ENCODE measurements at places on chromosomes 5 and 9.

- DNase-seq = no peak
Measured at GRCh38 chr9:134978272-134978671, 60.6 kb upstream of the FCN1 start.

DNA sequence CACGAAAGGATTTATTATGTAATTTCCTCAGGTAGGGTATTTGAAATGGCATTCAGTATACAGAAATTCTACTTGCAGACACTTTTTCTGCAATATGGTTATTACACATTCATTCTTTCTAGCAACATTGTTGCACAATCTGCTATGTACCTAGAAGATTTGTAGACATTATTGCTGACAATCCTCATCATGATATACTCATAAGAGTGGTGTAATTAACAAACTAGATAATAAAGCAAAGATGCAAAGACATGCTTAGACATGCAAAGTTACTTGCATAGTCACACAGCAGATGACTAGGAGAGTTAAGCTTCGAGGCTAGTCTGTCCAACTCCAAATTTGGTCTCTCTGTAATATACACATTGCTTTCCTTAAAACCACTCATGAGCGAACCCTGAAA lies 317.1 kb downstream of the ASTN2 start:
- DNase-seq = no peak

DNA sequence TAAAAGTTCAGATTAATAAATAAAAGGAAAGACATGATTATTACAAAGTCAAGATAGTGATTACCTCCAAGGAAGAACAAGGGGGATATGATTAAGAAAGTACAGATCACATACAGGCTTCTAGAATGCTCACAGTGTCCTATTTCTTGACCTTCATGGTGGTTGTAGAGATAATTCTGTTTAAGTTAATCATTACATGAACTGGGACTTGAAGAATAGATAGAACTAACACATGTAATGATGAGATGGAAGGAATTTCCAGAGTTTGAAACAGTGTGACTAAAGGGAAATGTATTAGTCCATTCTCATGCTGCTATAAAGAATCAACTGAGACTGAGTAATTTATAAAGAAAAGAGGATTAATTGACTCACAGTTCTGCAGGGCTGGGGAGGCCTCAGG lies 72.7 kb downstream of the LURAP1L start:
- no peak for DNase-seq

DNA sequence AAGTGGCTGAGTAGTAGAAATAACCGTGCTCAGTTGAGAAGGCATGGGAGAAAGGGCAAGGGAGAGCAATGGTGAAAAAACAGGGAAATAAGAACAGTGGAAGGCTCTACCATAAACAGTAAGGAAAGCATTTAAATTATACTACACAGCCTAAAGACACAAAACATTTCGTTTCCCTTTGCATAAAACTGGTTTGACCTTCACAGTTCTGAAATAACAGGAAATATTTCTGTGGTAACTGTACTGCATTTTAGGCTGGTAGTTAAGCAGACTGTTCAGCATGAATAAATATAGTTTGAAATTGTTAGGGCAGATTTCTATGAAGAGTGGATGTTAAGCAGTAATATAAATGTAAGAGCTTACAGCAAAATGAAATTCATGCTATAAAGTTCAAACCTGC lies 147.5 kb downstream of the CSNK1G3 start:
- no peak for DNase-seq

DNA sequence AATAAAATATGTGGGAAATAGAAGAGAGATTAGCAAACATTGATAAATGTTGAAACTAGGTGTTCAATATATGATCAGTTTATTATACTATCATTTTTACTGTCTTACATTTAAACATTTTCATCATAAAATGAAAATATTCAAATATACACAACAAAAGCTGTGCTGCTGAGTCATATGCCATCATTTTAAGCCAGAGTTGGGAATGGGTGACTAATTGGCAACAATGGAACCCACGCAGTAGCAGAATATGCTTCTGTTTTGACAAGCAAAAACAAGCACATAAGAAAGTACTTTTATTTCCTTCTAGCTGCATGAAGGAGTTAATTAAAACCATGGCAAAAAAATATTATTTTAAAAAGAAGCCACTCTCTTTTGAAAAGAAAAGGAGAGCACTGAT lies 340.0 kb upstream of the EDIL3 start:
- DNase-seq = no peak

DNA sequence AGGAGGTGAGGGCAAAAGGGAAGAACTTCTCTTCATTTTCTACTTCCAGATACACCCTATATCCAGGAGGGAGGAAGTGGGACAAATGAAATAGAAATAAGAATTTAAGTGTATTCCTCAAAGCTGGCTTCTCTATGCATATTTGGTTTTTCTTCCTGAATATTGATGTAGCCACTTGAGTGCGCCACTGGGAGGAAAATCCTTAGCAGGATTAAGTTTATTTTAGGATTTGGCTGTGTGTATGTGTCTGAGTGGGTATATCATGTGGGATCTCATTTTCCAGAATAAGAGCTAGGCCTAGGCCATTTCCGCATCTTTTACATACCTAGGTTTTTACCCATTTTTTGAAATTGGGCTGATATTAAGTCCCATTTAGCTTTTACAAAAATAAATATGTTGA lies 42.5 kb downstream of the MAP1B start:
- DNase-seq = no peak

DNA sequence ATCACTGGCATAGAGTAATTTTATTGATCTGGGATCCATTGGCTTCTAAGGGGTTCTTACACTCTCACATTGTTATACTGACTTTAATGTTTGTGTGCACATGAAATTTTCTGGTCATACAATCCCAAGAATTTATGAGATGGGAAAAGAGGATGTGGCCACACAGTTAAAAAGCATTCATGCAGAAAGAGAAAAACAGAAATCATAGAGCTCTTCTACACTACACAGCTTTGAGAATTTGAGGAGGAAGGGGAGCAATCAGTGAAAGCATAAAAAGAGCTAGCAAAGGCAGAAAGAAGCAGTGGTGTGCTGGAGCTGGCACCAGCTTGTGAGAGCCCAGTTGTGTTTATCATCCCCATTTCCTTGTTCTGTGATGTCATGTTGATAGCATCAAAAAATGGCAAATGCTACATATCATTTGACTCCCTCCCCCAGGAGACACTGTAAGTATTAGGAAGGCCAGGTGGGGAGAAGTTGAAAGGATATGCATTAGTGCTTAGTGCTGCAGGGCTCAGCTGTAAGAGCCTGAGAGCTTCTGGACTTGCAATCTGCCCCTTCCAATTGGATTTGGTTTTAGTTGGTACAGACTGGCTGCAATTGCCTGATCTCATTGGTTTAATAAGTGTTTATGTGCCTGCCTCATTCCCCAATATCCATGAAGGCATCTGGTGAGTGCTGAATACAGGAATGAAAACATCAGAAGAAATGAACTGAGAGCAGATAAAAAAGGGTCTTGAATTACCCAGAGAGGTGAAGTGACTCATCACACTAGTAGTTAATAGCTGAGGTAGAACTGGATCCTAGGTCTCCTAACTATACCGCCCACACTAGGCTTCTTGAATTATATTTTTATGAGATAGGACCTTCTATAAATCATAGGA lies 30.9 kb downstream of the RHOBTB3 start:
- no peak for DNase-seq

DNA sequence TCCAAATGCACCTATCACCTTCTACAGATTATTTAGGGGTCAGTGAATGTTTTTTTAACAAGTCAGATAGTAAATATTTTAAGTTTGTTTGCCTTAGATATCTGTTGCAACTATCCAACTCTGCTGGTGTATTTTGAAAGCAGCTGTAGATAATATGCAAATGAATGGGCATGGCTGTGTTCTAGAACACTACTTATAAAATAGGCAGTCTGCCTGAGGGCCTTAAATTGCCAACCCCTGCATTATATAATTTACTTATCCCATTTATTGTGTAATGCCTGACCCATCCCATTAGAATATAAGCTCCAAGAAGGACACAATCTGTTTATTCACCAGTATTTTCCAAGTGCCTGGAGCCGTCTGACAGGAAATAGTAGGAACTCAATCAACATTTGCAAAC lies 149.0 kb downstream of the TTC39B start:
- no peak for DNase-seq

DNA sequence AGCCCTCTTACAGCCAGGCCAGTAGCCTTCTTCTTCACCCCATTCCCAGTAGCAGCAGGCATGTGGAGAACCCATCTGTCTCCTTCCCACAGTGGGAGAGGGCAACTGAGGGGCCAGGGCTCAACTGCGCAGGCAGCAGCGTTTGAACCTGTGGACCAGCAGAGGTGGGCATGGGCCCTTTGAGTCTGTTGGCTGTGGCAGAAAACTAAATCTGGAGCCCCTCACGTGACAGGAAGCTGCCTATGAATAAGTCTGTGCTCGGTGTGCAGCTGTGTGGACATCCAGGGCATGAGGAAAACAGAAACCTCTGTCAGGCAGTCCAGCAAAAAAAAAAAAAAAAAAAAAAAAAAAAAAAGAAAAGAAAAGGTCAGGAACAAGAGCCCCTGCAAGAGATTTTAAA lies 189.2 kb upstream of the NR3C1 start:
- DNase-seq = no peak

GRCh38 chr9:20636888-20637440 lies 14.7 kb upstream of the MLLT3 start:
- DNase-seq = no peak

DNA sequence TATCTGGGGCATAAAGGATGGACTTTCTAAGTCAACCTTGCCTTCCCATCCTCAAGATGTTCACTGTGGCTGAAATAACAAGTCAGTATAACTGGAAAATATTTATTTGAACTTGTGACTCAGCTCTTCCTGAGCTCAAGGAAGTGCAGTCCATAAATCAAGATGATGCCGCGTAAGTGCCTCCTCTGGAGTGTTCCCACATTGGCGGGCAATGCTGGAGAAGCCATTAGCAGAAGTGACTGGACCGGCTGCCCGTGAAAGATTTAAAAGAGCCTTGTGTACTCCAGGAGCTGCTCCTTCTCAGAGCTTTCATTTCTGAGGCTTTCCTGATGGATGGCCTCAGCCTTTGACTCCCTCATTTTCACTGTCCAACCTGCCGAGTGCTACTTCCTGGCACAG lies 17.4 kb downstream of the TMOD1 start:
- DNase-seq = no peak

DNA sequence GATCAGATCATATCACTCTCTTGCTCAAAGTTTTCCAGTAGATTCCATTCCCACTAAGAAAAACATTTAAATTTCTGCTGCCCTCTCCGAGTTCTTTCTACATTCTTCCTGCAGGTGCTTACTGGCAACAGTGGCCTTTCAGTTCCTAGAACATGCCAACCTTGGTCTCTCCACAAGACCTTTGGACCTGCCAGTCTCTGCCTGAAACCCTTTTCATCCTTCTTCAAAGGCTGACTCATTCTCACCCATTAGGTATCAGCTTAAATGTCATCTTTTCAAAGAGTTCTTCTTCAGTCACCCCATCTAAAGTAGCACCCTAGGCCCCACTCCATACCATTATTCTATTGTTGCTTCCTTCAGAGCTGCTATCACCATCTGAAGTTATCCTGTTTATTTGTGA lies 21.8 kb downstream of the PPIC start:
- DNase-seq = no peak

GRCh38 chr5:159990506-159990905 lies 18.4 kb upstream of the TTC1 start:
- no peak for DNase-seq

DNA sequence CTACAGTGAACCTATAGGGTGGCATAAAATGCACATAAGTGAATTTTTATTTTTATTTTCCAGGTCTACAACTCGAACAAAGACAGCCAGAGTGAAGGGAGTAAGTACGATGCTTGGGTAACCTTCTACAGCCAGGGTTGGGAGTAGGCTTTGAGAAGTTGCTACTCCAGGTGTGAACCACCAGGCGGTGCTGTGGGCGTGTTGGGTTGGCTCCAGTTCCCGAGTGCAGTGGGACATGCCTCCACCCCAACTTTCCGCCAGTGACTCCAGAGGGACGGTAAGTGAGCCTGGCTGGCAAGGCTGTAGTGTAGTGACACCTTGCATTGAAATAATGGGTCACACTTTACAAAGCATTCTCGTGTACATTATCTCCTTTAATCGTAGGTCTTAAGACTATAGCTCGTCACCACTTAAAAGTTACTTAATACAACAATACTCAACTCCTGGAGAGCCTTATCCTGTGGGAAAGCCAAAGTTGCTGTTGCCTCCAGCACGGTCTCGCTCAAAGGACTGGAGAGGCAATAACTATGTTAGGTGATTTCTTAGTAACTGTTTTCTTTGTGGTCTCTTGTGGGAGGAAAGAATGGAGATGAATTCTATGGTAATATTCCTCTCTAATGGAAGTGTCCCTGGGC lies 244.0 kb downstream of the ARHGAP26 start:
- DNase-seq = no peak

- no peak for DNase-seq
Measured at GRCh38 chr9:126615245-126615790, 1.6 kb downstream of the LMX1B start.

Measured in activated CD8-positive, alpha-beta memory T cell treated with anti-CD3 and anti-CD28 coated beads for 1 hour (primary cell).